ENCODE measurements at places on chromosomes 12 and 14.
A peak's percentile ranks its signal among the peaks of the same experiment; 100 is the strongest.

DNA sequence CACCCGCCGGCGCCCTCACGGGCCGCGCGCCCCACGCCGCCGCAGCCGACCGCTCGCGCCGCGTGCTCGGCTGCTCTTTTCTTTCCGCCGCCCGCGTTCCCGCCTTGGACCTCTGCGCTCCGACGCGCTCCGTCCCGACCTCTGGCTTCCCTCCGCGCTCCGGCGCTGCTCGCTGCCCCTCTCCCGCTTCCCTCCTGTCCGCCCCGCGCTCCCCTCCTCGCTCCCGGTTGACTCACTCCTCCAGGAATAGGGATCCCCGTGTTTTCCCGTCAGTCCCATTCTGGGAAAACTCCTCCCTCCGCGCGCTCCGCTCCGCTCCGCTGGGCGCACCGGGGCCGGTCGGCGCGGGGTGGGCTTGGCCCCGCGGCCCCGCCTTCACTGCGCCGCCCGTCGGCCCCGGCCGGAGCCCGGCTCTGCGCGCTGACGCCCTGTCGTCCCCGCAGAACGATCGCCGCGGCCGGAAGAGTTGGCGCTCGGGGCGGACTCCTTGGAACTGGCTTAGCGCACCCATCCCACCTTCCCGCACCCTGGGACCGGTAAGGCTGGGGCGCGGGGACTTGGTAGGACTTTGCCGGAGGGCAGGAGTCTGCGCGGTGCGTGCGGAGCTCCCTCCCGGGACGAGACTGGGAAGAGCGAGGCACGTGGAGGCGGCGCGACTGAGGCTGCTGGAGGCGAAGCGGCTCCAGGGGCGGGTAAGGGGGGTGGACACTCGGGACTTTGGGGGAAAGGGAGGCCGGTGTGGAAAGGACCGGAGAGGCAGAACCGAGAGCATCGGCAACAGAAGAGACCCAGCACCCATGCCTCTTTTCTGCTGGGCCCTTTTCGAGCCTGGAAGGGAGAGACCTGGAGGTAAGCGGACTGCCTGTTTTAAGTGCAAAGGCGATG is 550 bp downstream of the TEAD4 start:
- DNase-seq: peak; percentile 71

- DNase-seq: no peak
Measured at GRCh38 chr12:107864235-107864634, 89.7 kb downstream of the ASCL4 start.

DNA sequence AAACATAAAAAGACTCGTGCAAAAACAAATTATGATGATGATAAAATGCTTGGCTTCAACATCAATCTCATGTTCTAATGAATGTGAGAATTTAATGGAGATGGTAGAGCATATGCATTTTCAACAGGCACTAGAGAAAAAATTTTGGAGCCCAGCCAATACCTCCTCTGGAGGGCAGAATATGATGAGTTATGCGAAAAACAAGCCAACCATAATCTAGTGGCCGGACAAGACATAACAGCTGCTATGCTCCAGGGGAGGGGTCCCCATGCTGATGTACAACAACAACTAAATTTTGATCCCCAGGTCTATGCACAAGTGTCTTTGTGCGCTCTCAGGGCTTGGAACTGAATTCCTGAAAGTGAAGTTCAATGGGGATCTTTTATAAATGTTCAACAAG is 1197.5 kb downstream of the LRFN5 start:
- DNase-seq: no peak

DNA sequence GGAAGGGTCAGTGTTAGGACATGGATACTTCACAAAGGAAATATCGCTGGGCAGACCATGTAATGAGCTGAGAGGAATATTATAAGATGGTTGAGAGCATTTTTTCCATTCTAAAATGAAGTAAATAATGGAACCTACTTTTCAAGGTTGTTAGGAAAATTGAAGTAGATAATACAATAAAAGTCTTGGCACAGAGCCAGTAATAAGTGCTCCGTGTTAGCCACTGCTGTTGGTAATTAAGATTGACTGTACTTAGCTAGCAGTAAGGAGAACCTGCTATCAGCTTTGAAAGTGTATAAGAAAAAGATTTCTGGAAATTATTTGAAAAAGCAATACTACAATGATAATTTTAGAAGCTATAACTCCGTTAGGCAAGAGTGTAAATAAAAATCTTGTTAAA is 77.6 kb downstream of the SCAF11 start:
- no peak for DNase-seq

DNA sequence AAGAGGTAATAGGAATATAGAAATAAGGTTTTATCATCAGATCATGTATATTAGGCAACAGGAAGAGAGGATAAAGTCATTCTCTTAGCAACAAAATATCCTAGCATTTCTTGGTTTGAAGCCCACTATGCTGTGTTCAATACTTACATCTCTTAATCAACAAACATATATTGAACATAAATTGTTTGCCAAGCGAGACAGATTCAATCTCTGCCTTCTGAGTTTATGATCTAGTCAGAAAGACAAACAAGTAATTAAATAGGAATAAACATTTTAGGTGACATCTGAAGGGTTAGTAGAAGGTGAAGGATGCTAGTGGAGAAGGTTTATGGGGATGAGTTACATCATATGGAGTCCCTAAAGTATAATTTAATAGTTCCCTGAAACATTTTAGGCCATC is 54.8 kb downstream of the PPHLN1 start:
- no peak for DNase-seq

GRCh38 chr12:132710043-132710404 is 618 bp upstream of the PGAM5 start:
- no peak for DNase-seq

- DNase-seq: no peak
Measured at GRCh38 chr14:53808042-53808441, 148.6 kb downstream of the BMP4 start.

DNA sequence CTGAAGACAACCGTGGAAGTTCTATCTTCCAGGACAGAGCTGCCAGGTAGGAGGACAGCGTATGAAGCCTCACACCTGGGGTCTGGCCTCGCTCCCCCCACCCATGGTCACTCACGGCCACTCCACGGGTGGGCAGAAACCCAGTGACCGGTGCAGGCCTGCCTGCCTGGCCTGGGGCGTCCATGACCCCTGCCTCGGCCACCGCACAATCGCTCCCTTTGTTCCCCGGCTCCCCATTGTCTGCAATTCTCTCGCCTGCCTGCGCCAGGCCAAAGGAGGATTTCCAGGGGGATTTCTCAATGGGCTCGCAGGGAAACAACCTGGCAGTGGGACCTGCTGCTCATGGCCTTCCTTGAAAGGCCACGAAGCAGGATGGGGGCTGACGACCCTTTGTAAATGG is 22.6 kb downstream of the CCDC85C start:
- DNase-seq: no peak

DNA sequence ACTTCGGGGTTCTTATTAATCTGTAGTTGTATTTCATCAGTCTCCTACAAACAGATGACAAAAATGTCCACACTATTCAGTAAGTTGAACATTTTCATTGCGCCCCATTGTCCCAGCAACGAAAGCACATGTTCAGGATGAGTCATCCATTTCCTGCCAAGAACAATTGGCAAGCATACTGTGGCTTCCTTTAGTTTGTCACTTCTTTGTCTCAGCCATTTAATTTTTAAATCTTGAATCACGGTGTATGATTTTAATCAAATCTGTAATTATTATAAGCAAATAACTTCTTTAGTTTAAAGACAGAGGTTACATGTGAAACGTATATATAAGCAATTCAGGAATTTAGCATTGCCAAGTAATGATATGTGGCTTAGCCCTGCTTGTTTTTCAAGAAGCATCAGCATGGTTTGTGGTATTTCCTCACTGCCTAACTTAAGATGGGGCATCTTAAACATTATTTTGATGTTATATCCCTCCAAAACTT is 211.3 kb upstream of the KRR1 start:
- peak; percentile 94 for DNase-seq

DNA sequence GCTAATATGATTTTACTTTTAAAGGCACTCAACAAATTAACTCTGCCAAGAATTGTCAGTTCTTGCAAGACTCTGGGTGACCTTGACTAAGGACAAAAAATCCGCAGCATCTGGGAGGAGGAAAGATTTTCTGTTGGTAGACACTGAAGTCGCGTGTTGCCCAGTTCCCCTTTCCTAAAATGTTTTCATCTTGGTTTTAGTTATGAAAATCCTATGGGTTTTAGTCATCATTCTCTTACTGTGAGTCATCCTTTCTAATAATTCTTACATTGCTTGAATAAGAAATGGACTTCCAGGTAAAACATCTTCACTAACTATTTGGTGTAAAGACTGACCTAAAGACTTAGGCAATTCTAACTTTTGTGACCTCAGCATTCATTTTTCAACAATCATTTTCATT is 9.1 kb downstream of the GSG1 start:
- peak; percentile 72 for DNase-seq

- DNase-seq: no peak
Measured at GRCh38 chr14:100292776-100293461, 13.3 kb downstream of the SLC25A29 start.

GRCh38 chr12:78115889-78116288 is 285.2 kb downstream of the NAV3 start:
- DNase-seq: peak; percentile 28

- peak; percentile 33 for DNase-seq
Measured at GRCh38 chr14:88380405-88380804, 5.1 kb upstream of the SPATA7 start.

DNA sequence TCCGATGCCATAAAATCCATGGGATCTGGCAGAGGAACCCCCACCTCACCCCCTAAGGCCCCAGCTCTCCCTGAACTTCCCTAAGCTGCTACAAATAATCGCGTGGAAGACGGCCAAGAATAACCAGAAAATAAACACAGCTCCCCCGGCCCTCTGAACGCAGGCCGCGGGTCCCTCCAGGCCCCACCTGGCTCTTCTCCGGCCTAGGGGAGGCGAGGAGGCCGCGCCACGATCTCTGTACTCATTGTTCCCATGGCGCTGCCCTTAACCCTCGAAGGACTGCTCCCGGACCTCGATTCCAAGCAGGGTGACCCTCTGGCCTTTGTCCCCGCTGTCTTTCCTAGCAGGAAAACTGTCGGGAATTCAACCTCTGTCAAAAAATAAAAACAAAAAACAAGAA is 33.9 kb upstream of the TBX5 start:
- DNase-seq: no peak

All from fibroblast of the aortic adventitia (primary cell).